T follicular helper cell (primary cell): ENCODE measurements at places on chromosomes 3 and 15.

DNA sequence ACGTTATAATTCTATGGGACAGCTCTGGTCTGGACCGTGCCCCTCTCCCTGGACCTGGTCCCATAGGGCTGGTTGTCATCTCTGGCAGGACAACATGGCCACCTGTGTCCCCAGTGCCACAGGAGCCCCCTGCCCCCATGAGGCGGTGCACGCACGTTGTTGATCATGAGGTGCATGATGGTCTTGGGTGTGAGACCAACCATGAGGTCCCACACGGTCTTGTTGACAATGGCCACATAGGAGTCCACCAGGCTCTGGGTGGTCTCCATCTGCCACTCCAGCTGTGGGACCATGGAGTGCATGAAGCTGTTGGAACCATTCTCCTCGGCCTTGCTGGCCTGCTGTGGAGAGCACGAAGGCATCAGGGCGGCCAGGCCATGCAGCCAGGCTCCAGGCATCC is 19.7 kb downstream of the GOLGA6D start:
- DNase-seq = no peak

- no peak for DNase-seq
Observed at GRCh38 chr15:39310633-39311032, 270.2 kb upstream of the THBS1 start.

GRCh38 chr3:145116769-145117168 is 1044.2 kb downstream of the PLOD2 start:
- no peak for DNase-seq

GRCh38 chr3:164477403-164477802 is 600.9 kb downstream of the SI start:
- DNase-seq = no peak

GRCh38 chr15:100050877-100051786 is 290.6 kb downstream of the ADAMTS17 start:
- no peak for DNase-seq

- DNase-seq = no peak
Observed at GRCh38 chr15:57611938-57612337, 20.2 kb downstream of the MYZAP start.

DNA sequence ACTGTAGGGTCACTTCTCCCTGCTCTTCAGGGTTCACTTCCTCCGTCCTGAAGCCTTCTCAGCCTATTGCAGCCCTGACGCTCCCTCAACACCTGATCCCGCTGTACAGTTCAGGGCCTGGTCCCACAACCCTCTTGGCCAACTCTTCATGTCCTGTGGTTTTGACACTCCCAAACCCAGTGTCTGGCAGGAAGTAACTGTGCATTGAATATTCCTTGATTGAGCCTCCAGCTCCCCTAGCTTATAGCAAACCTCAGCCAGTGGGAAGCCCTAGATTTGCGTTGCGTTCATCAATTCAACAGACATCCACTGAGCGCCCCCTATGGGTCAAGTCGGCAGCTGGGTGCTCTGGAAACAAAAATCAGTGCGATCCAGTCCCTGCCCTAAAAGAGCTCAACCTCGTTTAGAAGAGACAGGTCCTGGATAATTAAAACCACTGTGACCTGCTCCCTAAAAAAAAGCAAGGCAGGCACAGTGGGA is 13.5 kb downstream of the UBAP1L start:
- DNase-seq = no peak

DNA sequence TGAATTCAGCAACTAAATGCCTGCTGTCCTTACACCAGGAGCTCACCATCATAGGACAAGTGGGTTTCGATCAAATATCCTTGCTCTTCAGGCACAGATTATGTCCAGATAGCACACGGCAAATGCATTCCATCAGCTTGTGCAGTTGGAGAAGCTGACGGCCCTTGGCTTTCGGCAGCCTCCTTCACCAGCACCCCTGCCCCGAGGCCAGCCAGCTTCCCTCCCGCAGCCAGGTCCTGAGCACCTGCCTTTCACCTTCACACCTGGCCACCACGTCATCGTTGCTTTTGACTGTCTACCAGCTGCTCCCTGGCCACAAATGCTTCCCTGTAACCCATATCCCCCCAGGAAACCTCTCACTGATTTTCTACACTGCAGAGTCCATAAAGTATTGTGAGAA is 355.5 kb downstream of the OCA2 start:
- no peak for DNase-seq

DNA sequence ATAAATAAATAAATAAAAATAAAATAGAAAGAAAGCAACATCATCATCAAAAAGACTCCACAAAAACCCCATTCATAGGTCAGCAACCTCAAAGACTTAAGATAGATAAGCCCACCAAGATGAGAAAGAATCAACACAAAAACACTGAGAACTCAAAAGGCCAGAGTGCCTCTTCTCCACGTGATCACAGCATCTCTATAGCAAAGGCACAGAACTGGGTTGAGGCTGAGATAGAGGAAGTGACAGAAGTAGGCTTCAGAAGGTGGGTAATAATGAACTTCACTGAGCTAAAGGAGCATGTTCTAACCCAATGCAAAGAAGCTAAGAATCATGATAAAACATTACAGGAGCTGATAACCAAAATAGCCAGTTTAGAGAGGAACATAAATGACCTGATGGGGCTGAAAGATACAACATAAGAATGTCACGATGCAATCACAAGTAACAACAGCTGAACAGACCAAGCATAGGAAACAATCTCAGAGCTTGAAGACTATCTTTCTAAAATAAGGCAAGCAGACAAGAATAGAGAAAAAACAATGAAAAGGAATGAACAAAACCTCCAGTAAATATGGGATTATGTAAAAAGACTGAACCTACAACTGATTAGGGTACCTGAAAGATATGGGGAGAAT is 26.4 kb downstream of the GNB5 start:
- no peak for DNase-seq
